Peyer's patch (tissue), 4 donors: ENCODE measurements at places on chromosomes 11 and 22. TPM values are rescaled to one million over a fixed set of nuclear protein-coding genes. Genes with fewer than 3 reads are reported as not detected.

The BDNF gene
- total RNA-seq: 0.53 TPM

DNA sequence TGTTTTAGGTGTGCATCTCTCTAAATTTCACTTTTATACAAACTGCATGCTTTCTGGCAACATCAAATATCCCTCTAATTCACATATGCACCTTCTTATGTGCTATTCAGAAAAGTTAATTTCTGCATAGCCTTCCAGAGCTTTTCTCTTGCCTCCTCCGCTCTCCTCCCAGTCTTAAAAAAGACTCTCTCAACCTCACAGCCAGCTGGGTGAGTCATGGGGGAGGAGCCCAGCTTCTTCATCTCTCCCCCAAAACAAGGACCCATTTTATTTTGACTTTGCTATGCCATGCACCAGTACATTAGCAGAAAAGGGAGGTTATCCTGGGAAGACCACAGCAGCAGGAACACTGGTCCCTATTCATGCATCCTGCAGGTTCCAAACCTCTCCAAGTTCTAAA, 234.4 kb downstream of the KCNA4 start:
- H3K4me3 ChIP-seq: no peak overlapping the region
- no peaks in the 10 kb centered on the region for H3K27me3 ChIP-seq
- no peaks in the 10 kb centered on the region for H3K4me1 ChIP-seq
- H3K27ac ChIP-seq: no peak overlapping the region
- no peak for DNase-seq

The ZC3H7B gene
- total RNA-seq: 65.1 TPM

GRCh38 chr11:34345991-34346480, 11.8 kb downstream of the ABTB2 start:
- no peaks in the 10 kb centered on the region for H3K27me3 ChIP-seq
- H3K4me3 ChIP-seq: no peak overlapping the region
- no peaks in the 10 kb centered on the region for H3K36me3 ChIP-seq

The KCTD17 gene
- total RNA-seq: 9.5 TPM

The MUC2 gene
- 817 TPM for total RNA-seq

The SYT13 gene
- total RNA-seq: 28.0 TPM

The GPR137 gene
- 49.7 TPM for total RNA-seq

The TMPRSS5 gene
- total RNA-seq: not detected

The NRIP3 gene
- total RNA-seq: 0.80 TPM

The MS4A7 gene
- 5.0 TPM for total RNA-seq

DNA sequence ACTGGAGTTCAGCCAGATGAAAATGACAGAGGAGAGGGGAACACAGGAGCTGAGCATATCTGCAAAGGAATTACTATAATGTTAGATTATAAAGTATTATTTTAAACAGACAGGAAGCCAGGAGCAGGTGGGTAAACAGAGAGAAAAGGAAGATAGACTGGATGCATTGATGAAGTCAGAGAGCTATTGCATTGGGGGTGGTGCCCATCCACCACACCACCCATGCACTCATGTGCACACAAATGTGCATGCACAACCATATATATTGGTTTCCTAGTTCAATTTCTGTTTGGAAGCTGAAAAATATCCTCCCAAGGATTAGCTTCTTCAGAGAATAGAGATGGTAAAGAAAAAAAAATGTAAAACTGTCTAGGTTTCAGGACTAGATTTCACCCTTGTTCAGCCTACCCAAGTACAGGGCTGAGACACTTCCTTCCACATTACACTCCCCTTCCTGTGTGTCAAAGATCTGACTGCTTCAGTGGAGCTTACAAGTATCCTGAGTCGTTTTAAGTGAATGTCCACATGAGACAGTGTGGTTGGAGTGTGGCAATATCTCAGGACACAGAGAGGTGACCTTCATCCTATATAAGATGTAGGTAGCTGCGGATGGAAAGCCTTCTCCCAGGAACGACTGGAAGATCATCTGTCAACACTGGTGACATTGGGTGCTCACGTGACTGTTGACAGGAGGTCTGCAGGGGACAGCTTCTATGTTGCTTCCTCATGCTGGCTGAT, 12.2 kb upstream of the SMPD1 start:
- H3K4me1 ChIP-seq: no peaks in the 10 kb centered on the region
- no peaks in the 10 kb centered on the region for H3K36me3 ChIP-seq
- no peak for DNase-seq
- no peak overlapping the region for H3K4me3 ChIP-seq
- no peaks in the 10 kb centered on the region for H3K27me3 ChIP-seq

GRCh38 chr11:11265994-11266606, 87.0 kb downstream of the CSNK2A3 start:
- no peaks in the 10 kb centered on the region for H3K36me3 ChIP-seq
- H3K4me1 ChIP-seq: no peaks in the 10 kb centered on the region
- DNase-seq: peak; percentile 22
- no peak overlapping the region for H3K27ac ChIP-seq

GRCh38 chr11:83583757-83584366, 297.7 kb upstream of the CCDC90B start:
- H3K4me3 ChIP-seq: no peak overlapping the region
- H3K27ac ChIP-seq: no peak overlapping the region
- no peaks in the 10 kb centered on the region for H3K27me3 ChIP-seq
- no peaks in the 10 kb centered on the region for H3K4me1 ChIP-seq
- no peak for DNase-seq

GRCh38 chr11:108857382-108857781, 192.5 kb downstream of the DDX10 start:
- no peak for DNase-seq
- no peaks in the 10 kb centered on the region for H3K27me3 ChIP-seq
- peaks cover 3% of the 10 kb centered on the region for H3K4me1 ChIP-seq
- no peak overlapping the region for H3K4me3 ChIP-seq
- H3K36me3 ChIP-seq: no peaks in the 10 kb centered on the region
- no peak overlapping the region for H3K27ac ChIP-seq

DNA sequence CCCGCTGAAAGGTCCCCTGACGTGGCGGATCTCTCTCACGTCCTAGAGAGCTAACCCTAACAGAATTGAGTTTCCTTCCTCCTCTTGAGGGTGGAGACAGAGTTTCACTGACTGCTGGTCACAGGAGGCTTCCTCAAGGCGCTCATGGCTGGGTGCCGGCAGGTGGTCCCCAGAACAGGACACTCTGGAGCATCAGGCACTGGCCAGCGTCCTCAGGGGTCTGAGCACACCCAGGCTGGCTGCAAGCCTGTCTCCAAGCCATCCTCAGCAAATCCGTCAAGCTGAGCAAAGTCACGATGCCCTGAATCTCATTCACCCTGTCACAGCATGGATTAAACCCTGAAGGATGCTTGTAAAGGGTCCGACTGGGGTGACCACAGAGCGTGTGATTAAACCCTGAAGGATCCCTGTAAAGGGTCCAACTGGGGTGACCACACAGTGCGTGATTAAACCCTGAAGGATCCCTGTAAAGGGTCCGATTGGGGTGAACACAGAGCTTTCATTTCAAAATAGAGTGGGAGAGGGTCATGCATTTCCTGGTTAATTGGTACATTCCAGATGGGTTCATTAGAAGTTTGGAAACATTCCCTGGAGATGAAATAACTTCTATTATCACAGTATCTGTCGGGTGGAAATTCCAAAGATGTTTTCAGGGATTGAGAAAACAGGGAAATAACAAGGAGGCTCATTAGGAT, 473.0 kb downstream of the BRD1 start:
- H3K4me3 ChIP-seq: no peak overlapping the region
- H3K27ac ChIP-seq: no peak overlapping the region
- H3K36me3 ChIP-seq: no peaks in the 10 kb centered on the region
- no peaks in the 10 kb centered on the region for H3K4me1 ChIP-seq

- H3K27ac ChIP-seq: no peak overlapping the region
- H3K27me3 ChIP-seq: no peaks in the 10 kb centered on the region
- no peak for DNase-seq
- no peaks in the 10 kb centered on the region for H3K4me1 ChIP-seq
These were observed 38.3 kb upstream of the IGSF9B start for GRCh38 chr11:133995066-133995465.

- no peaks in the 10 kb centered on the region for H3K36me3 ChIP-seq
- no peaks in the 10 kb centered on the region for H3K27me3 ChIP-seq
- H3K27ac ChIP-seq: no peak overlapping the region
- H3K4me1 ChIP-seq: no peaks in the 10 kb centered on the region
These were observed 83.4 kb downstream of the GALNT18 start for GRCh38 chr11:11538277-11538960.

DNA sequence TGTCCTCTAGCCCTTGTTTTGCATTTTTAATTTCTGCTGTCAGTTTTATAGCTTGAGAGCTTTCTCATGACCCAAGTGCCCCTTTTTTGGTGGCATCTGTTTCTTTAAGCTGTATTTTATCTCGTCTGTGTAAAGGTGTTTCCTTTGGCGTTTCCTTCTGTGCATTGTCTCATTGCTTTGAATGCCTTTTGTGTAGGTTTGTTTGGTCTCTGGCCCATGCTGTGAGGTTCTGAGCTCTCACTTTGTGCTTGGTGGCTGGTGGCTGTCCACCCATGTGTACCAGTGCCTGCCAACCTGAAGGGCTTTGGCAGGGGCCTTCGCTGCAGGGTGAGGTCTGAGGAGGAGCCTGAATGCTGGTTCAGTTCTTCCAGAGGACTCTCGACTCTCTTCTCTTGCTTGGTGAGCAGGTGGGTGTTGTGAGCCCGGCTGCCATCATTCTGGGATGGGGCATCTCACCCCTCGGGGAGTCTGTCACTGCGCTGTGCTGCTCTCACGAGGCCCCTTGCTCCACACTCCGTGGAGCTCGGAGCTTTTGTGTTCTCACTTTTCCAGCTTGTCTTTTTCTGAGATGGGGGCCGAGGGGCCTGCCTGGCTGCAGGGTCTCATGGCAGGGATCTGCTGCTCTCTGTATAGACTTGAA, 14.9 kb downstream of the AP2A2 start:
- H3K4me1 ChIP-seq: no peaks in the 10 kb centered on the region
- no peak for DNase-seq
- no peak overlapping the region for H3K27ac ChIP-seq
- no peak overlapping the region for H3K4me3 ChIP-seq

DNA sequence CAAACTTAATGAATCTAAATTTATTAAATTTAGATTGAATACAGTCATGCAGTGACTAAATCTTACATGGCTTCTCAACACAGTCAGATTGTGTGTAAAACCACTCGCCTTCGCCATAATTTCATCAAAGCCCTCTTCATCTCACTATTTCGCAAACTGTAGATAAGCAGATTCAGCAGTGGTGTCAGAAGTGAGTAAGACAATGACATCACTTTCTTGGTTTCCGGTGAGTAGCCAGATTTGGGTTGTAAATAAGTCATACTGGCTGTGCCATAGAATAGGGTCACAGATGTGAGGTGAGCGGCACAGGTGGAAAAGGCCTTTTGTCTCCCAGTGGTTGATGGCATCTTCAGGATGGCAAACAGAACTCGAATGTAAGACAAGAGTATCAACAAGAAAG, 3.4 kb downstream of the OR10A6 start:
- H3K4me1 ChIP-seq: no peaks in the 10 kb centered on the region
- no peaks in the 10 kb centered on the region for H3K36me3 ChIP-seq
- H3K27ac ChIP-seq: no peak overlapping the region
- no peak for DNase-seq
